Body of pancreas (tissue), 4 donors: ENCODE measurements at places on chromosomes 7 and 10.

DNA sequence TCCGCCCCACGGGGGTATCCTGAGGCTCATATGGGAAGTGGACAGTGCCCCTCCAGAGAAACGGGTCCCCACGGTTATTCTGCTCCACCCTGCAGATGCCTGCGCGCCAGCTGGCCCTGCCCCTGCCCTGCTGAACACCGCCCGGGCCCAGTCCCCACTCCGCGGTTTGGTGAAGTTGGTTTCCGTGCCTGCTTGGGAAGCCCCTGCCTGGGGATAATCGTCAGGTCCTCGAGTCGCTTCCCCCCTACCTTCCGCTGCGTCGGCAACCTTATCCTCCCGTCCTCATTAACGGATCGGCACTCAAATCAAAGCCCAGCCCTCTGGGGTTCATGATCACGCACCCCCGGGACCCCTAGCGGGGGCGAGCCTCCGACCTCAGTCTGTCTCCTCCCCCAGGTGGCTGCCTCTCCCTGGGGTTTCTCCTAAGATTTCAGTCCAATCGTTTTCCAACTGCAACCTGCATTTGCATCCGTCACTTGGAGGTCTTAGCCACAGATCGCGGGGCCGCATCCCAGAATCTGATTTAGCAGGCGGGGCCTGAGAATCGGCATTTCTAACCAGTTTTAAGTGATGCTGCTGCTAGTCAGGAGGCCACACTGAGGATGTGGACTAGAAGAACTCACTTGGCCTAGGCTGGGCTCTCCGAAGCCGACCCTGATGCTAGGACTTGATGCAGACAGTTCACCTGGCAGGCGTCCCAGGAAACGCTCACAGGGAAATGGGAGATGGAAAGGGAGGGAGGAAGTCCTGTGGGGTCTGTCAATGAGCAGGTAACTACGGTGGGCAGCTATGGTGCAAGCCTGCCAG lies 27.6 kb downstream of the WDR86 start:
- DNase-seq = no peak

GRCh38 chr7:30238721-30239441 lies 45.5 kb upstream of the ZNRF2 start:
- peak; percentile 91 for DNase-seq

DNA sequence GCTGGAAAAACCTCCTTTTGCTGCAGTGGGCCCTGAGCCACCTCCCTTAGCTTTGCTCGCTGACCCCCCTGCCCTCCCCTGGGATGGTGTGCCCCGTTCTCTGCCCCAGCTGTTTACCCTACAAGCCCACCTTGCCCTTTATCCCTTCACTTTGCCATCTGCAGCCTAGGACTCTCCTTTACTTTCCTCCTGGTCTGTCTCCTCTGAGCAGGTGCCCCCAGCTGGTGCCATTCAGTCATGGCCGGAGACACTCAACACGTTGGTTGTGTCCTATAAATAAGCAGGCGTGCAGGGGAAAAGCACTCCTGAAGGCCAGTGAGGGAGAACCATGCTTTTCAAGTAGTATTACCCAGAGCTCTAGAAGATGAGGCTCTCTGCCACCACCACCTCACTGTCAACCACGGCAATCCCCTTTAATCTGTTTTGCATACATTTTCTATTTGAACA lies 6.1 kb downstream of the RASSF4 start:
- no peak for DNase-seq

- no peak for DNase-seq
These were observed 19.9 kb downstream of the ANKRD22 start for GRCh38 chr10:88831709-88832108.

- DNase-seq = no peak
These were observed 25.9 kb upstream of the PANK1 start for GRCh38 chr10:89670926-89671325.

DNA sequence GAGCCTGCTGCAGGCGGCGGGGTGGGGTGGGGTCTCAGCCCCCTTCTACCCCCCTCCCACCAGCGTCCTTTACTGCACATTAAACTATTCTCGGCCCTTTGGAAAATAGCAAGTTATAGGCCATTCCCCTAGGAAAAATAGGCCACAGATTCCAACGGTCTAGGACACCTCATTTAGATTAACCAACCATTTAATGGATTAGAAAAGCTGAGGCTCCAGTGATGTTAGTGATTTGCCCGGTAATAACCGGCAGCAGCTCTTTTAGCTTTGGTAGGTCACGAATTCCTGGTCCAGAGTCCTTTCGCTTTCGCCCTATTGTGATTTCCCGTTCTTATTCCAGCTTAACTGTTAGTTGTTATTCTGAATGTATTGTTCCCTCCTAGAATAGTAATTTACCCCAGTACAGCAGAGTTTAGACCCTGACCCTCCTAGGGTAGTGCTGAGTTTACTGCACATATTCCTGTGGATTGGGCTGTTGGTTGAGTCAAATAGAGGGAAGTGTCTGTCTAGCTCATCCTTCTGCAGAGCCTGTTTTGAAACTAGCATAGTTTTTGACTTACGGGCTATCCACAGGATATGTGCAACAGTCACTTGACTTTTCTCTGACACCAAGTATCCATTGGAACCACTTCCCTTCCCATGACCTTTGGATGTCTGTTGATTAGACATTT lies 754 bp downstream of the GSTO1 start:
- no peak for DNase-seq

DNA sequence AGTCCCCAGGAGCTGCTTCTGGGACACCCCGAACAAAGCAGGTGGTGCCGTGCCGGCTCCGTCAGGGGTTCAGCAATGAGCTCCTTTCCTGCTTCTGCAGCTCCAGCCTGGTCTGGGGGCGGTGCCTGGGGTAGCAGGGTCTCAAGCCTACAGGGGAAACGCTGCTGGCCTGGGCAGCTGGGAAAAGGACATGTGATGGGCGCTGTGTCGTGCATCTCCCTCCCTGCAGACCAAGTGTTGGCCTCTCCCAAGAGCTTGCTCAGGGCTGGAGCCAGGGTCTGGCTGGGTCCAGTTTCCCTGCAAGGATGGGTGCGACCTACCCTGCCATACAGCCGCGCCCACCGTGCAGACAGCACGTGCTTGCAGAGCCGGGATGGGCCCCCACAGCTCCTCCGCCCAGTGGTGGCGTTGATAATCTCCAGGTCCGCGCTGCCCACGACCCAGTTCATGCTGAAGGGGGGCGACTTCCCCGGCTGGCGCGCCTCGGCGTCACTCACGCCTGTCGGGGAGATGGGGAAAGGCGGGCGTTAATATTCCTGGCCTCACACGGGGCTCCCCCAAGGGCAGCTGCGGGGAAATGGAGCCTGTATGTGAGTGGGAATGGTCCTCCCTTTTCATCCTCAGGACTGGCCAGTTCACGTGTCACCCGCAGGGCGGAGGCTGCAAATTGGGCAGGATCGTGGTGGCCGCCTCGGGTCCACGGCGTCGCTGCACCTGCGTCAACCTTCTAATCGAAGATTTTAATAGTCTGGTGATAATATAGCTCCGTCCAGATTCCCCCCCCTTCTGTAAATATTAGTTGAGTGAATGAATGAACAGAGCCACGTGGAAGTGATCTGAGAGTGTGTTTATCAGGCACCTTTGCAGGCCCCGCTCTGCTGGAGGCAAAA lies 128.6 kb downstream of the WDR37 start:
- no peak for DNase-seq

GRCh38 chr10:132643709-132644526 lies 106.3 kb downstream of the INPP5A start:
- DNase-seq = no peak

DNA sequence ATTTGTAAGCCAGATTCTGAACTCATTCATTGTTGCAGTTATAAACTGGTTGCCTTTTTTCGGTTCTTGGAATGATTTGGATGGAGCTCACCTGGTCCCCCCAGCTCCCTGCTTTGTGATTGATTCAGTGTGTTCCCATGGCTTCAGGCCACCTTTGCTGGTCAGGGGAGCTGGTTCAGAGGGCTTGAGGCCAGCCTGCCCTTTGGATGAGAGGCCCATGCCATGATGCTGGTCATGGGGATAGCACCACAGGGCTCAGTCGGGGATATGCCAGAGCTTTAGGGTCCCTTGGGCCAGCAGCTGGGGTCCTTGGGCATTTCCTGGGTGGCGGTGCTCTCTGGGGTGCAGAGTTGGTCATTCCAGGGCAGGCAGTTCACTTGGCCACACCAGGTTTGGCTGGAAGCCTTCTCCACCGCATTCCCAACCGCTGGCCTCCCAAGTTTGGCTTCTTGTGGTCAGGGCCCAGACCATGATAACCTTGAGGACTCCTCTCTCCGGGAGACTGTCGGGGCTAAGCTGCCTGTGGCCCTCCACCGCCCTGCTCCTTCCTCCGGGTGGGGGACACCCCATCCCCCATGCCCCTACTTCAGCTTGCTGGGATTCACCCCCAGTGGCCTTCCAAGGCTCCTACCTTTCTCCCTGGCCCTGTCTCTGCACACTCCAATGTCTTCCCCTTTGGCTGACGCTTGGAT lies 65.1 kb downstream of the MGMT start:
- DNase-seq = no peak

- no peak for DNase-seq
These were observed 97.2 kb upstream of the CDK1 start for GRCh38 chr10:60681103-60681502.

DNA sequence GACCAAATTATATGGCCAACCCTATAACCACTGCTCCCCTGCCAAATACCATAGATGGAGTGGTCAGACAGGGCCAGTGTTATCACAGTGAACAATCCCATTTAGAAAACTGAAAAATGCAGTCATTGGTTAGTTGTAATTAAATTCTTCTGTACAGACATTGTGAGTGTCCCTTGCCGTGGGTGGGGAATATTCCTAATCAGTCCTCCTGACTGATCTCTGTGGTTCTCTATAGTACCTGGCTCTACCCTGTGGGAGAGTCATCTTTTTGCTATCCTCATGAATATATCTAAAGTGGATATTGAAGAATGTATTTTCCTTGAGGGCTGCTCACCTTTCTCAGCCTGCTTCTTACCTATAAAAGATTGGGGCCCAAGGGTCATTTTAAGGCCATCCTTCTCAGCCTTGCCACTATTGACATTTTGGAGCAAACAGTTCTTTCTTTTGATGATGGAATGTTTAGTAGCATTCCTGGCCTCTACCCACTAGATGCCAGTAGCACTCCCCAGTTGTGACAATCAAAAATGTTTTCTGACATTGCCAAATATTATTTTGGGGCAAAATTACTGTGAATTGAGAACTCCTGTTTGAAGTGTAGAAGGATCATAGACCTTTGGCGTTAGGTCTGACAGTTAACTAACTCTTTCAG lies 110.2 kb downstream of the MAPK8 start:
- no peak for DNase-seq
